GF-D8 (cell line): ENCODE measurements at places on chromosomes 11 and 22.

- no peak for DNase-seq
These were observed 14.5 kb upstream of the CYP2R1 start for GRCh38 chr11:14906578-14906977.

- no peak for DNase-seq
These were observed 44.2 kb downstream of the TRIM66 start for GRCh38 chr11:8638300-8638699.

GRCh38 chr11:119723243-119723951 lies 5.6 kb downstream of the NECTIN1 start:
- no peak for DNase-seq

- no peak for DNase-seq
These were observed 1.9 kb downstream of the PIWIL3 start for GRCh38 chr22:24772493-24773220.

DNA sequence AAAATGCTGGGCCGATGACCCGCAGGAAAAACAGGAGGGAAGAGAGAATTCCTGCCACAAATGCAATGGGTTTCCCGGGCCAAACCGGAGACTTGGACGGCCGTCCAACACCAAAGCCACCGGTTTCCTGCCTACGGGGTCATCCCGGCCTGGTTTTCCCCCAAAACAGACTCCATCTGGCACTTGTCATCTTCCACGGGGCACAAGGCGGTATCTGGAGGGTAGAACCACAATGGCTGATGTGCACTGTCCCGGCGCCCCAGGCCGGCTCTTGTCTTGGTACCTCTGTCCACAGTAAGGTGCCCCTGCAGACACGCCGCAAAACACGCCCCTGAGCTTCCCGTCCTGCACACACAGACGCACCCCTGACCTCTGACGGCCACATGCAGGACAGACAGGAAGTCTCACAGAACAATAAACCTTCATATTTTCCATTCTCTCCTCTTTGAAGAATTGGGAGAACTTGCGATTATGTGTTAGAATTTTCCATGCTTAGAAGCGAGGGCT lies 20.1 kb downstream of the CELSR1 start:
- DNase-seq, result no peak

GRCh38 chr11:28759311-28759710 lies 651.1 kb downstream of the METTL15 start:
- no peak for DNase-seq

DNA sequence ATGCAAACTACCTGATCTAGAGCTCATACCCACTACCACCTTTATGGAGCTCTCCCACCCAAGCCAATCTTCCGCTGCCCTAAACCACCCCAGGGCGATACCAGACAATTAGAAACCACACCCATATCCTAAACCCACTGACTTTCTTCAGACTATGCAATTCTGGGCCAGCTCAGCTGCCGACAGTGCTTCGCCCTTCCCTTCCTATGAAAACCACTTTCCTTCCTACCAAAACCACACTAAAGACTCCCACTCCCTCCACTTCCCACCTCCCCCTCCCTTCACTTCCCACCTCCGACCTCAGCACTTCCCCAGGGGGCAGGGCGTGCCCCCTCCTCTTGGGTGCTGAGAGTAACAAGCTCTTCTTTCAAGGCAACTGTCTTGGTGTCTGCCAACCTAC lies 25.1 kb downstream of the B3GAT1 start:
- peak; percentile 91 for DNase-seq

DNA sequence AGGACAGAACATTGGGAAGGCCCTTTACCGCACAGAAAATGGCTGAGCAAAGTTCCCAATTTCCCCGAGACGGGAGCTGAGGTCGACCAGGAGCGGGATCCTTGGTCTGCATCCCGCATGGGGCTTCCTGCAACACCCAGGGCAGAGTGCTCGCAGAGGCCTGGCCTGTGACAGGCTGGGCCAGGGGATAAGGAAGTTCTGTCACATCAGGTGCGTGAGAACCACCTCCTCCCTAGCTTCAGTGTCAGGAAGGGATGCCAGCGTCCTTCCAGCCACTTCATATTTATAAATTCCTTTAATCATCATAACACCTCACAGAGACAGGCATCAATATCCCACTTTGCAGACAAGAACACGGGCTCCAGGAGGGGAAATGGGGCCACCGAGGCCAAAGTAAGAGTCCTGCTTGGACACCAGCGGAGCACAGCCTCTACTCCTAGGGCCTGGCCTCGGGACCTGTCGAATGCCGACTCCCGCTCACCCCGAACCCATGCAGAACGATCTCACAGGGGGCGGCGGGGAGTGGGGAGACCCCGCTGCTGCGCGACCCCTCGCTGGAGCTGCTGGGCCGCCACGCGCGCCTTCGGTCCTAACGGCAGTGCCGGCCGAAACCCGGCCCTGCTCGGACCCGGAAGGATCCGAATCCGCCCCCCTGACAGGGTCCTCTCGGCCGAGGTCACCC lies 532 bp downstream of the BET1L start:
- no peak for DNase-seq

DNA sequence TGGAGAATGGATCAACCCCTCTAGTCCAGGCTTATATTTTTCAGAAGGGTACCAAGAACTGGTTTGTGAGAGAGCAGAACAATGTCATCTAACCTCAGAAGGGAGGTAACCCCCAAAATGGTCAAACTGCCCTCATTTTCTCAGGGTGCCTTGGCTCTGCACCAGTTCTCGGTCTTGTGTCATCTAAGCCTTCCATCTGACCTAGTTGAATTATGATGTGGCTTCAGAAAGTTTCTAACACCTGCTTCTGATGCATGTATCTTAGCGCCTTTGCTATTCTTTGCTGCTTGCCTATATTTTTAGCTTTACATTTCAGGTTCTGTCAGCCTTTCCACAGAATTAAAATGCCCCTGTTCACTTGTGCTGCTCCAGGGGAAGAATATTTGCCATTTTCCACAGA lies 91.7 kb upstream of the E2F8 start:
- no peak for DNase-seq

DNA sequence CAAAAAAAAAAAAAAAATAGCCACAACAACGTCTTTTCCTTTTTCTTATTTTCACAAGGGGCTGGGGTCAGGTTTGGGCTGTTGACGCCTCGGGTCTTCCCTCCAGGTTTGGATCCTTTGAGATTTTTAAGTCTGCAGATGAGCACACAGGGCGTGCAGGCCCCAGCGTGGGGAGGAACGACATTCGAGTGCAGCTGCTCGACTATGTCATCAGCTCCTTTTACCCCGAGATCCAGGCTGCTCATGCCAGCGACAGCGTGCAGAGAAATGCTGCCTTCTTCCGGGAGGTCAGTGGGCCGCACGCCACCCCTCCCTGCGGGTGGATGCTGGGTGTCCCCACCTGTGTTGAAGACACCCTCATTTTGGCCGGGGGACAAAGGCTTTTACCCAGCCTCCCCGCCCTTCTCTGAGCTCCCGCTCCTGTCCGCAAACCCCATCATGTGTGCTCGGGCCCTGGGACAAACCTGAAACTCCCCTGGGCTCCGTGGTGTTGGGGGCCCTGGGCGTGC lies 7.7 kb downstream of the SELENOO start:
- no peak for DNase-seq

DNA sequence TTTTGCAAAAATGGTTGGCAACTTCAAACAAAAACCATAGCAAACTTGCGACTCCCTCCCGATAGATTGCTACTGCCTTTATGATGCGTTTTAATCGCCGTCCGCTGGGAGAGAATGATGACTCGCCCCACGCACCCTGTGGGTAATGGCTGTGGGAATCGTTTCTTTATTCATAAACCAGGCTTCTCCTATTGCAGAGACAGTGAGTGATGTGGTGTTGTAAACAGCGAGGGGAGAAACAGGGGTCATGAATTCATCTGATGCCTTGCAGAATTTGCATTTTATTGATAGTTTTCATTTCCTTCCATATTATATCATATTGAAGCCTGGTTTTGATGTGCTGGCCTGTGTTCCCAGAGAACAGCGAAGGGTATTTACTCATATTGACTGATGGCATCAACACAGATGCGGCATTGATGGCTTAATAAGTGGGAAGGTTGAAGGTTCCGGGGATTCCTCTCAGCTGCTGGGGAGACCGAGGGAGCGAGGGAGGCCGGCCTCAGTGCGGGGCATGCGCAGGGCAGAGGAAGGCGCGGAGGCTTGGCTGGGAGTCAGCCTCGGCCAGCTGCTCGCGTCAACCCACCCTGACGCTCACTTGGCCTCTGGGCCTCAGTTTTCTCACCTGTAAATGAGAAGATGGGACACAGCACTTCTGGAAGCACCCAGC lies 41.3 kb downstream of the ARHGAP8 start:
- no peak for DNase-seq

- DNase-seq, result no peak
These were observed 54.6 kb upstream of the OR5P2 start for GRCh38 chr11:7851391-7851790.

DNA sequence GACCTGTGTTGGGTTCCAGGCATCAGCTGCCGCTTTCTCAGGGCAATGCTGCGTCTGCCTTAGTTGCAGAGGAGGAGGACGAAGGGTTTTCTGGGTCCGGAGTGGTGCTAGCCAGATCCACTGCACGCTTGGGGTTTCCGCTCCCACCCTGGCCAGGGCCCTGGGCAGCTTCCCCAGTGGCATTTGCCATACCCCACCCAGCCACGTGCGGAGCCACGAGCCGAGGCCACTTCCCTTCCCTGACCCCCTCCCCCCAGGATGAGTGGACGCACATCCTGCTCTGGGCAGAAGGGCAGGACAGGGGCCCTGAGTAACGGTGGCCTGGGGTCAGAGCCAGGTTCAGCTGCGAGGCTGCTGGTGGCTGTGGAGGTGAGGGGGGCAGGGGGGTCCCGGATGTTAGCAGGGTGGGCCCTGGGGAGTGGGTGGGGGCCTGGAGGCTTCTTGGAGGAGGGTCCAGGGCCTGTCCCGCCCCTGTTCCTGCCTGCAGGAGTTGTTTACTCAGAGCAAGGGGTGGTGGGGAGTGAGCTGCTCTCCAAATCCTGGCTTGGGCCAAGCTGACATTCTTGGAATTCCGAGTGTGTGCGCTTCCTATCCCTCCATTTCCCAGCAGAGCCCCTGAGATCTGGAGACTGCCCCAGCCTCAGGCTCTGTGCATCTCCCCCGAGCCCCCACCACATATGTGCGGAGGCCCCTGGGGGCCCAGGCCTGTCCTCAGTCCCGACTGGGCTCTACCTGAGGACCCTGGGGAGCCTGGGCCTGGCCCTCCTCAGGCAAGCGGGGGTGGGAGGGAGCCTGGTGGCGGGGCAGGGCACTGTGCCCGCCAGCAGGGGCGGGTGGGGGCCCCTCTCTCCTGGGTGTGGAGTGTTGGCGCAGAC lies 1.4 kb downstream of the TSPAN4 start:
- DNase-seq, result no peak

GRCh38 chr22:43289531-43289963 lies 53.6 kb downstream of the SCUBE1 start:
- no peak for DNase-seq

GRCh38 chr11:134978388-134979088 lies 566.5 kb upstream of the B3GAT1 start:
- DNase-seq, result no peak

DNA sequence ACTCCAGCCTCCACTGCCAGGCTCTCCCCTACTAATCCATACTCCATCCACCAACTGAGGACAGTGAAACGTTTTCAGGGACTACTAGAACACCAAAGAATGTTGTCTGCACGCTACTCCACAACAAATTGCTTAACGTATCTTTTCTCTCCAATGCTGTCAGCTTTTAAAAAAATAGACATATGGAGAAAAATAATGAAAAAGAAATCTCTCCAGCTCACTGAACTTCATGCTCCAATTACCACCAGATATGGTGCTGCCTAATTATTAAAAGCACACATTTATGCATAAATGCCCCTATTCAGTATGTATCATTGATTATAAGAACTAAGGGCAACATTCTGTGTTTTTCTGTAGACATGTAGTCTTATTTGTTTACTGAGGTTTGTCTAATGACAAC lies 672.2 kb upstream of the ANO3 start:
- no peak for DNase-seq

DNA sequence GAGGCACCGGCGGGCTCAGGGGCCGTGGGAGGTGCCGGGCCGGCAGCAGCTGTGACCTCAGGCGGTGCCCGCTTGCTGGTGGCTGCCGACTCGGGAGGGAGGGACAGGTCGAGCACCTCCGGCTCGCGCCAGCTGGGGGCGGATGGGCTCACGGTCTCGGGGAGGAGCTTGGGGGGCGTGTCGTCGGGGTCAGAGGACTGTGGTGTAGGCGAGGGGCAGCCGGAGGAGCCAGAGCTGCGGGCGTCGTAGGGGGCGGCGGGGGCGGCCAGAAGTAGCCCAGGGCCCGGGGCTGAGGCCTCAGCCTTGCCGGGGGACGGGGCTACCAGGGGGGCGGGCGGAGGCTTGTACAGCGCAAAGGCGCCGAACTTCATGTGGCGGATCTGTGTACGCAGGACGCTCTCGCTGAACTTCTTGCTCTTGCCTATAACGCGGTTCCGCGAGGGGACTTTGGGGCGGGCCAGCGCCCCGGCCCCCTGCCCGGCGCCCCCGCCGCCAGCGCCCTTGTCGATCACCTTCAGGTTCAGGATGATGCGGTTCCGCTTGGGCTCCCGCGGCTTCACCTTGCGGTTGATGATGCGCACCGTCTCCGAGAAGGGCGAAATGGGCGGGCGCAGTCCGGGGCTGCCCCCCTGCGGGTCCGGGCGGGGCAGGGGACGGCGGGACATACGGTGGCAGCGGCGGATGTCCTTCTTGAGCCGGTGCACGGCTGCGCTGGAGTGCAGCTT lies 5.5 kb downstream of the CBX6 start:
- DNase-seq, result no peak

DNA sequence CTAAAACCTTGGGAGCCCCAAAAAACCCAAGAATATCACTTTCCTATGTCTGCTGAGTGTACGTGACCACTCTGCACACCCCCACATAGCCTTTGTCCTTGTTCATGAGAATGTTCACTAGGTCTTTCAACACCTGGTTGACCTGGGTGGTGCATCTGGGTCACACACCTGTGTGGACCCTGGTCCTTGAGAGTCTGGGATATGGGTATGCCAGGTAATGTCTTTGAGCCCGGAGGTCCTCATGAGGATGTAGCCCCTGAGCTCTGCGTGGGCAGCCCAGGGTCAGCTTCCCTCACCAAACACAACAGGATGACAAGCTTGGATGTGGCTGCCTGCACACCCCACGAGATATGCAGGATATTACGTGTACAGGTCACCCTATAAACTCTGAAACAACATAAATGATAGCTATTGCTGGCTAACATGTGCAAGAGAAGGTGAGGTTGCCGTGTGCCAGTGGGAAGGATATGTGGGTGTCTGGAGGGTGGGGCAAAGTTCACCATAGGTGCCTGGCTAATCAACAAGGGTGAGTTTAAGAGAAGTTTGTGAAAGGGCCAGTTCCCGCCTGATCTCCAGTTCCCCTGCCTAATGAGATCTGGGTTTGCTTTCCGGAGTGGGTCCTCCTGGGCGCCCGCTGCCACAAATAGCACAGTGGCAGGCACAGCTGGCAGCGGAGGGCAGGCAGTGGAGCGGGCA lies 1.4 kb upstream of the PPARA start:
- no peak for DNase-seq

DNA sequence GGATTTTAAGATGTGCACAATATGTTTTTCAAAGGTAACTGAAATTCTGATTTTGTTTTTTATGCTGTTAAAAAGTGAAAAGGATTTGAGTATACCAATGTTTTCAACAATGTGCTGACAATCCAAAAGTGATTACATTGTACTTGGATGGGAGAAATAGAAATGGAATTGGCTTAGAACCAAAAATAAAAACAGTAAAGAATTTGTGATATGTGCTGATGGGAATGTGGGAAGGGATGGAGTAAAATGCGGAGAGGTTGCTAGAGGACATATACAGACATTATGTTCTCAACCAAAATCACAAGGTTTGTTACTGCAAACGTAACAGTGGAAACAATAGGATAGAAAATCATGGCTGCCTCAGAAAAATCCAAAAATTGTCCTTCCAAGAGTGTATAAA lies 279.3 kb upstream of the TENM4 start:
- DNase-seq, result no peak

GRCh38 chr11:923691-924405 lies 1.8 kb upstream of the AP2A2 start:
- no peak for DNase-seq
